Stimulated activated naive CD8-positive, alpha-beta T cell treated with anti-CD3 and anti-CD28 coated beads, Interleukin-15, Interleukin-2, amounts not matched to agents 100 U/mL and 50 U/mL, for 24 hours (primary cell): ENCODE measurements at places on chromosomes 11 and 22.

DNA sequence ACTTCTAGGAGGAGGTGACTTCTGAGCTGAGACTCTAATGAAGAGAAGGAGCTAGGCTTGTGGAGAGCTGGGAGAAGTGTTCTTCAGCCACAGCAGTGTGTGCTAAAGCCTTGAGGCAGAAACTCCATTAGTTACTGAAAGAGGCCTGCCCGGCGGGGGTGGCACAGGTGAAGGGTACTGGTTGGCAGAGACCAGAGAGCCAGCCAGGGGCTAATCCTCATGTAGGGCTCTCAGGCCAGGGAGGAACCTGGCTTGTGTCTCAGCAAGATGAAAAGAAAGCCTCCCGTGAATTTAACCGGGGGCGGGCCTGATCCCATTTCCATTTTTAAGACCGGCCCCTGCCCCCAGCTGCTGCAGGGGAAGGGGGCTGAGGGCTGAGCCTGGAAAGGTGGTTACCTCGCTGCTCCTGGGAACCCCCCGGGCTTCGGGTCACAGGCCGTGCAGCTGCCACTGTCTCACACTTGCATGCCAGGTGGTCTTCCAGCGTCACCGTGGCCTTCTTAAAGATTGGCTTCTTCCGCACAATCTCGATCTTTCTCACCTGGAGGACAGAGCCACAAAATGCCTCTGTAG, 15.0 kb downstream of the PDGFB start:
- no peak for DNase-seq

GRCh38 chr22:30615543-30615954, 8.6 kb downstream of the TCN2 start:
- no peak for DNase-seq

GRCh38 chr22:44400763-44401060, 88.0 kb upstream of the SHISAL1 start:
- no peak for DNase-seq

GRCh38 chr11:17406082-17406817, 17.8 kb upstream of the KCNJ11 start:
- DNase-seq, result no peak

- no peak for DNase-seq
Measured at GRCh38 chr22:35630387-35630793, 13.3 kb upstream of the MB start.
